Stimulated activated CD4-positive, alpha-beta T cell treated with anti-CD3 and anti-CD28 coated beads, Interleukin-12 subunit alpha, Interleukin-12 subunit beta, amount 100 ng/mL, for 24 hours (primary cell): ENCODE measurements at places on chromosomes 13 and 19.

DNA sequence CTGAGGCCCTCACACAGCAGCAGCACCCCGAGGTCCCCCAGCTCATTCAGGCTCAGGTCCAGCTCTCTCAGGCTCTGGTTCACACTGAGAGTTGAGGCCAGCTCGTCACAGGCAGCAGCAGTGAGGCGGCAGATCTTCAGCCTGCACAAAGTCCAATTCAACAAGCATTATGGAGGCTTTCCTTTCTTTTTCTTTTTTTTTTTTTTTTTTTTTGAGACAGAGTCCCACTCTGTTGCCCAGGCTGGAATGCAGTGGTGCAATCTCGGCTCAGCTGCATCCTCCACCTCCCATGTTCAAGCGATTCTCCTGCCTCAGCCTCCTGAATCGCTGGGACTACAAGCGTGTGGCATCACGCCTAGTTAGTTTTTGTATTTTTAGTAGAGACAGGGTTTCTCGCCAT lies 22.9 kb downstream of the NLRP12 start:
- DNase-seq, result no peak

DNA sequence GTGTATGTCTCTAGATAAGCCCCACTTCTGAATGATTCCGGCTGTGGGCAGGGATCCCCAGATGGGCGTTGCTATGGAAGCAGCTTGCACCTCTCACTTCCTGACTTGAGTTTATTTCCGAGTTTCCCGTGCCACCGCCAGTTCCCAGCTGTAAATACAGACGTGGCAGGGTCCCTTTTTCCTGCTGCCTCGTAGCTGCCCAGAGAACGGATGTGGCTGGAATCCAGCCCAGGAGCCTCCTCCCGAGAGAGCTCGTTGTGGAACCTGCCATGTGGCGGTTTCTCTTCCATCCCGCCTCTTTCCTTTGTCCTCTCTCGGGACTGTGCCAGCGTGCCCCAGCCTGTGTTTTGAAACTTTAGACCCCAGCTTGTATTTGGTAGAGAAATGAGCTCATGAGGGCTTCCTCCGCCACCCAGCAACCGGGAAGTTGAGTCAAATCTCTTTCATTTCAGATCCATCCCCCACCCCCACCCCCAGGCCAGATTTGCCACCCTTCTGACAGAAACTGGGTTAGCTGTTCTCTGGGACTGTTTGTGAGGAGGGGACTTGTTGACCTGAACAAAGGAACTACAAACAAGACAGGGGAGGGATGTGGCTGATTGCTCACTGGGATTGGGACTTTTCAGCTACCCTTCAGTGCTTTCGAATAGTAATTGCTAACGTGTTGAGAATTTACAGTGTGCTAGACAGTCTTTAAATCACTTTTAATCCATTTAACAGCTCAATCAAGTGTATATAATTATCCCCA lies 96.6 kb downstream of the SIPA1L3 start:
- peak; percentile 24 for DNase-seq

- DNase-seq, result no peak
Measured at GRCh38 chr13:112664501-112665203, 25.2 kb upstream of the ATP11A start.

- DNase-seq, result peak; percentile 23
Measured at GRCh38 chr13:114313061-114313860, 1.0 kb upstream of the CHAMP1 start.

- DNase-seq, result no peak
Measured at GRCh38 chr13:48246102-48246501, 13.1 kb downstream of the ITM2B start.

DNA sequence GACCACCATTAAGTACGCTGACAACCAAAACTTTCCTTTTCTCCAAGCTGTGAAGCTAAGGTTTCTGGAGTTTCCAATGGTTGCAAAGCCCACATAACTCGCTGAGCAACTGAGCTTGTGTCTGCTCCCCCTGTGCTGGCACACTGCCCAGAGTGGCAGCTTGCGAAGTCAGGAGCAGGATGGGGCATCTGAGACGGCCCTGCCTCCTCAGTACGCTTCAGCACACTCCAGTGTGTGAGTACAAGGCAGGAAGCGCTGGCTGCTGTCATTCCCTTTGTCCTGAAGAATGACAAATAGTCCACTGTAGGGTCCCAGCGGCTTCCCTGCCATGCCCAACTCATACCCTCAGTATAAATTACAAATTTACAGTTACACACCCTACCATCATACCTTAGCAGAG lies 51.5 kb downstream of the SKA3 start:
- no peak for DNase-seq

- no peak for DNase-seq
Measured at GRCh38 chr19:16516381-16516780, 20.2 kb downstream of the C19orf44 start.

GRCh38 chr19:18293642-18294466 lies 12.4 kb upstream of the JUND start:
- DNase-seq, result no peak

DNA sequence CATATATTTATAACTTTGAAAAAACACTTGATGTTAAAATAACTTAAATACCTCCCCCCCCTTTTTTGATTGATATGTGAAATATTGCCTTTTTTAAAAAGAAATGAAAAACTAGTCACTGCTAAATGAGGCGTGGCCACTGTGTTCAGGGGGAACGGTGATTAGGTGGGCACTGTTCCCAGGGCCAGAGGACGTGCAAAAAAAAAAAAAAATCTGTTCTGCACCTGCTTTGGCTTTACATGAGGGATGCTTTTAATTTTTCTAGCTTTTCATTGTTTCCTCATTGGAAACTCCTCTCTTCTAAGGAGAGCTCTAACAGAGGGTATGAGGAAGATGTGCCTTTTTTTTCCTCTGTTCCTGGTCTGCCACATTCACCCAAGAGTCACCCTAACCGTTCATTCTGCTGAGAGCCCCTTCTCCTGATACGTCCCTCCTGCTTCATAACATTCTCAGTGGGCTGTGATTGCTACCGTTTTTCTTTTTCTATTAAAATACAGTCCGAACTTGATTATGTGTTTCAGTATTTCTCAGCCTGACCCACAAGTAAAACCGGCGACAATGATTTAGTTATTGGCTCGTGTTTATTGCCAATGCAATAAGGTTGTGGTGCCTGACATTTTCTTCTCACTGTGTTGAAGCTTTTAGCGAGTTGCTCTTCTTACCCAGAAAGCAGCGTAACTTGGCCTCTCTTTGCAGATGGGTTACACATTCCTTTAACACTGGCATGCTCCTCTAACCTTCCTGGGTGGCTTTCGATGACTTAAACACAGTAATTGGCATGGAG lies 64.8 kb upstream of the ZNF536 start:
- DNase-seq, result no peak

DNA sequence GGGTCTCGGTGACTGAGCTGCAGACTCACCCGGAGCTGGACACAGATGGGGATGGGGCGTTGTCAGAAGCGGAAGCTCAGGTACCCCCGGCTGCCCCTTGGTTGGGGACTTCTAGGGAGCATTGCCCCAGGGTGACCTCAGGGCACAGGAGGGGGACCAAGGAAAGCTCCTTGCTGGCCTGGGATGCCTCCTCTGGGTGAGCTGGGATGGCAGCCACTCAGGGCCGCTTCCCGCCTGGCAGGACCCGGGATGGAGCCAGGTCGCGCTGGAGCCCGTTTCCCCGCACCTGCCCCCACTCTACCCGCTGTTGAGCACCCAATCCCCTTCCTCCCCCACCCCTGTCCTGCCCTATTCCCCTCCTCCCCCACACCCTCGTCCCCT lies 10.8 kb downstream of the PRKCSH start:
- DNase-seq, result no peak

- DNase-seq, result peak; percentile 41
Measured at GRCh38 chr13:74026753-74027152, 107.5 kb downstream of the KLF12 start.

GRCh38 chr13:27161423-27161822 lies 10.2 kb downstream of the USP12 start:
- DNase-seq, result no peak

DNA sequence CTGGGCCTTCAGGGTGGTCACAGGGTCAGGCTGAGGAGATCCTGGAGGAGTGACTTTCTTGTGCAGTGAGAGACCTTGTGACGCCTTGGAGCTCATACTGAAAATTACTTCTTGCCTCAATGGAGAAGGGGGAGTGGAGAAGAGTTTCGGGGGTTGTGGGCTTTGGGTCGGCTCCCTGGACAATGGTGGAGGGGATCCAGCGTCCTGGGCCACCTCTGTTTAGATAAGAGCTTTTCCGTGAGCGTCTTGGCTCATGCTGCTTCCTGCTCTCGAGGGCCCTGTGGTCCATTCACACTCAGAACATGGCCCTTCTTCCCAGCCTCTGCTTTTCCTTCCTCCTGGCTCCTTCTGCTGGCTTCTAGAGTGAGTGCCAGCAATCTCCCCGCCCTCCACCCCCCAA lies 81.9 kb downstream of the FLT1 start:
- DNase-seq, result no peak

DNA sequence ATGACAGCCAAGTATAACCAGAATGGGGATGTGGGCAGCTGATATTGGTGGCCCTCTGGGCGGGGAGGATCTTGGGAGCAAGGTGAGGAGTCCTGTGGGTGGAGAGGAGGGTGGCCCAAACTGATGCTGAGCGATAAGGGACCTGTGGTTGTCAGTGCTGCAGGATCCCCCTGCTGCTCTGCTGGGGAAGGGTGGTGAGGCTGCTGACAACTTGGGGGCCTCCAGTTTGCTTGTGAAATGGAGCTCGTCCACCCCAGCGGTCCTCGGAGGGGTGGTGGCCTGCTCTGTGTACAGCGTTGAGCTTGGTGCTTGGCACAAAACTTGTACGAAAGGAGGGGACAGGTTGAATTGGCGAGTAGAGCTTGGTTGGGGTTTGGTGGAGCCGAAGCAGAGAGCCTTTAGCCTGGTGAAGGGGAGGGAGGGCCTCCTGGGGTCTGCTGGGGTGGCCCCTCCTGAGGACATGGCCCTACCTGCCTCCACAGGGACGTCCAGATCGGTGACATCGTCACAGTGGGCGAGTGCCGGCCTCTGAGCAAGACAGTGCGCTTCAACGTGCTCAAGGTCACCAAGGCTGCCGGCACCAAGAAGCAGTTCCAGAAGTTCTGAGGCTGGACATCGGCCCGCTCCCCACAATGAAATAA lies 2.9 kb downstream of the RPS11 start:
- DNase-seq, result no peak
